Activated T-cell treated with anti-CD3 and anti-CD28 coated beads, Interleukin-2, amount 50 U/mL, for 72 hours (primary cell): ENCODE measurements at places on chromosomes 6 and 20. TPM values are rescaled to one million over a fixed set of nuclear protein-coding genes. Genes with fewer than 3 reads are reported as not detected.
A peak's percentile ranks its signal among the peaks of the same experiment; 100 is the strongest.

- H3K27ac ChIP-seq, result peak overlapping the region; percentile 98
- H3K27me3 ChIP-seq, result no peaks in the 10 kb centered on the region
- peak overlapping the region; percentile 100 for H3K4me3 ChIP-seq
- peaks cover 54% of the 10 kb centered on the region for H3K4me1 ChIP-seq
- peak; percentile 52 for DNase-seq
These were observed 827 bp downstream of the E2F3 start for GRCh38 chr6:20402342-20403069.

DNA sequence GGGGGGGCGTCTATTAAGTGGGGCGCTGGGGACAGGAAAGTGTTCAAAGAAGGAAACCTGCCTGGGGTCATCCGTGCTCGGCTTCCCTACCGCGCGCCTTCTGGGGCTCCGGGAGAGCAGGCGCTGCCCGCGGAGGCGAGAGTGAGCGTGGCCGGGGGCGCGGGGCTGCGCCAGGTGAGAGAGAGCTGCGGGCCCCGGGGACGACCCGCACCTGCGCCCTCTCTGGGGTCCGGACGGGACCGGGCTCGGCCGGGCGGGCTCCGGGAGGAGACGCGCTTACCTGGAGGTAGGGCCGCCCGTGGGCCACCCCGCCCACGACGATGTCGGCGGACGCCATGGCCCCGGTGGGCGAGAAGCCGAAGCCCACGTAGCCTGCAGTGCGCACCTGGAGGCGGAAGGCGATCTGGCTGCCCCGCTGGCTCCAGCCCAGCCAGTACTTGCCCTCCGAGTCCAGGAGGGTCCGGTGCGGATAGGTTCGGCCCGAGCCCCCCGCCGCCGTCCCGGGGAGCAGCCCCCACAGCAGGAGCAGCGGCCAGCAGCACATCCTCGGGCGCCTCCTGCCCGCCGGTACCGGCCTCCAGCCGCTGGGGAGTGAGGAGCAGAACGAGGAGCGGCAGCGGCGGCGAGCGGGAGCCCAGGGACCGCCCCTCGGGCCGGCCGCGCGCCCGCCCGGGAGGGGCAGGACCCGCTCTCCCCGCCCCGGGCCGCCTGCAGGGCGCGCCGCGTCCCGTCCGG, at the start of gene MOXD1:
Gene MOXD1 (minus strand): TSS at position 593 of the 735 bp plus-strand sequence. CDS start 49 bp downstream, at position 544.
- DNase-seq, result no peak
- peaks cover 83% of the 10 kb centered on the region for H3K27me3 ChIP-seq
- H3K4me1 ChIP-seq, result peaks cover 16% of the 10 kb centered on the region
- peak within 1 kb of the TSS; percentile 66 for H3K4me3 ChIP-seq

- no peaks in the 10 kb centered on the region for H3K36me3 ChIP-seq
- H3K27me3 ChIP-seq, result peaks cover 19% of the 10 kb centered on the region
- H3K4me3 ChIP-seq, result no peak overlapping the region
- DNase-seq, result no peak
These were observed 18.2 kb downstream of the FOXF2 start for GRCh38 chr6:1407499-1407990.

Gene PSMA7
- 220 TPM for total RNA-seq

DNA sequence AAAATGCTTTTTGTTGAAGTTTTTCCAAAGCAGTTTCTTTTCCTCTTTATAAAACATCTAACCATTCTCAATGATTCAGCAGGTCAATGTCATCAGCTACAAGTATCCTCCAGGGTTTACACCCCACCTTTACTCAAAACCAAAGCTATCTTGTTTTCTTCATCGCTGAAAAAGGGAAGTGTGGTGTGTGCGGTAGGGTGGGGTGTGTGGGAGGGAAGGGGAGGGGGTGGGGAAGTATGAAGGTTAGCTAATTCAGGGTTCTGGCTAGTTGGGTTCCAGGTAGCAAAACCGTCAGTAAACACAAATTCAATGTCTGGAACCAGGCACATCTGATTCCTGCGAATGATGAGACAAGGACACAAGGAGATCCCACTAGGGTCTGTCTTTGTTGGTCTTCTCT, 189.6 kb downstream of the GJA10 start:
- H3K4me1 ChIP-seq, result peaks cover 92% of the 10 kb centered on the region
- peak overlapping the region; percentile 55 for H3K4me3 ChIP-seq
- H3K36me3 ChIP-seq, result peaks cover 29% of the 10 kb centered on the region

Gene PKIB
- 2.0 TPM for total RNA-seq

- DNase-seq, result no peak
- H3K4me1 ChIP-seq, result no peaks in the 10 kb centered on the region
- no peaks in the 10 kb centered on the region for H3K36me3 ChIP-seq
- no peak overlapping the region for H3K27ac ChIP-seq
- no peak overlapping the region for H3K4me3 ChIP-seq
- peaks cover 6% of the 10 kb centered on the region for H3K27me3 ChIP-seq
These were observed 160.8 kb upstream of the PHACTR1 start for GRCh38 chr6:12555781-12556180.

DNA sequence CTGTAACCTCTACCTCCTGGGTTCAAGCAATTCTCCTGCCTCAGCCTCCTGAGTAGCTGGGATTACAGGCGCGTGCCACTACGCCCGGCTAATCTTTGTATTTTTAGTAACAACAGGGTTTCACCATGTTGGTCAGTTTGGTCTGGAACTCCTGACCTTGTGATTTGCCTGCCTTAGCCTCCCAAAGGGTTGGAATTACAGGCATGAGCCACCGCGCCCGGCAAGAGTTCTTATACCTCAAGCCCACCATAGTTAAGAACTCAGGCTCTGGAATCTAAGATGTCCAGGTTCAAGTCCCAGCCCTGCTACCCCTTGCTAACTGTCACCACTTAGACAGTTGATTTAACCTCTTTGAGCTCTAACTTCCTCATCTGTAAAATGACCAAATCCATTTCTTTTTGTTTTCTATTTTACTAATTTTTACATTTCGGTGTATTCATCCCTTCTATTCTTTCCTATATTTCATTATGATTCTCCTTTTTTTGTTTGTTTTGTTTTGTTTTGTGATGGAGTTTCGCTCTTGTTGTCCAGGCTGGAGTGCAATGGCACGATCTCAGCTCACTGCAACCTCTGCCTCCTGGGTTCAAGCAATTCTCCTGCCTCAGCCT, 104.8 kb upstream of the ZNF217 start:
- no peaks in the 10 kb centered on the region for H3K27me3 ChIP-seq
- H3K36me3 ChIP-seq, result no peaks in the 10 kb centered on the region
- H3K4me1 ChIP-seq, result peaks cover 19% of the 10 kb centered on the region
- no peak overlapping the region for H3K4me3 ChIP-seq
- H3K27ac ChIP-seq, result peak overlapping the region; percentile 13
- no peak for DNase-seq

Gene CBLN4
- total RNA-seq, result not detected

Gene LIME1
- total RNA-seq, result 21.1 TPM

DNA sequence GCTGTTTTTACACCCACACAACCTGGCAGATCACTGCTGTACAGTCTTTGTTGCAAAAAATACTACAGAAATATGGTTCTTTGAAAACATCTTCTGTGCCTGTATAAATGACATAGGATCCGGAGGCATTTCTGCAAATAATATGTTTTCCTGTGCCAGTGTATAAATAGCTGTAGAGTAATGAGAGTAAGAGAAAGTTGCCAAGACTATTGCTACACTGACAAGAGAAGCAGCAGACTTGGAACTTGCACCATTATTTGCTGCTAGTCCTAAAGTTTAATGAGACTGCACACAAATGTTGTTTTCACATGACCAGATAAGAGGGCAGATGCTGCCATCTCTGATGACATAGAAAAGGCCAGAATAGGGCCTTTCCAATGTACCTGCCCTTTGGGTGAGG, 50.0 kb upstream of the DTNBP1 start:
- H3K4me3 ChIP-seq, result no peak overlapping the region
- H3K4me1 ChIP-seq, result peaks cover 31% of the 10 kb centered on the region
- no peak overlapping the region for H3K27ac ChIP-seq
- peaks cover 12% of the 10 kb centered on the region for H3K27me3 ChIP-seq
- H3K36me3 ChIP-seq, result peaks cover 8% of the 10 kb centered on the region
- no peak for DNase-seq

DNA sequence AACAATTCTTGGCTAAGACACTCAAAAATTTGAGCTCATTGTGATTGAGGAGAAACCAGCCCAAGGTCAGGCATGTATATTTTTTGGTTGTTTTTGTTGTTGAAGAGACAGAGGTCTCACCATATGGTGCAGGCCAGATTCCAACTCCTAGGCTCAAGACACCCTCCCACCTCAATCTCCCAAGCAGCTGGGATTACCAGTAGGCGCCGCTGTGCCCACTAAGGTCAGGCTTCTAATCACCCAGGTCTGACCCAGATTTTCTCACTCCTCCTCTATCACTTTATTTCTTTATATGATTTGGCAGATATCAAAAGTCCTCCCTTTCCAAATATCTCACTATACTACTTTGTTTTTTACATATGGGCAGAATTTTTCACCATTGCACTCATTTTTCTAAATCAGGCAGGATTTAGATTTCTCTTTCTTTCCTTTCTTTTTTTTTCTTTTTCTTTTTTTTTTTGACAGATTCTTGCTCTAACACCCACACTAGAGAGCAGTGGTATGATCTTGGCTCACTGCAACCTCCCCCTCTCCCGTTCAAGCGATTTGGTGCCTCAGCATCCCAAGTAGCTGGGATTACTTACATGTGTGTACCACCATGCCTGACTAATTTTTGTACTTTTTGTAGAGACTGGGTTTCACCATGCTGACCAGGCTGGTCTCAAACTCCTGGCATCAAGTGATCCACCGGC, 1.7 kb upstream of the C6orf141 start:
- no peaks in the 10 kb centered on the region for H3K36me3 ChIP-seq
- H3K4me1 ChIP-seq, result peaks cover 21% of the 10 kb centered on the region
- H3K27me3 ChIP-seq, result peaks cover 48% of the 10 kb centered on the region

DNA sequence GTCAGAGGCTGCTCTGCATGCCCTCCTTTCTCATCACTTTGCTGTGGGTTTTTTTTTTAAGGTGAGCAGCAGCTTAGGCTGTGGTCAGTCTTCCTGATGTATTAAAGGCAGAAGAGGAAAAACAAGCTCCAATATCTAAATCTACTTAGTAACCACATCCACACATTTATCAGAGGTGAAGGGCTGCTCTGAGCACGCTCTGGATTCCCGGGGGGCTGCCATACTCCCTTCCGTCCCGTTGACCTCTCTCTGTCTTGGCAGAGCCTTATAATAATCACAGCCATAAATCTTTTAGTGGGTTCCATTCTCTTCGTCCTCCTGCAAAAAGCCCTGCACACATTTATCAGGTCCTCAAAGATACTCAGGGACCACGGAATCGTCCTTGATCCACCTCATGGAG, 2.7 kb upstream of the LEMD2 start:
- H3K27ac ChIP-seq, result no peak overlapping the region
- no peak for DNase-seq
- H3K36me3 ChIP-seq, result peaks cover 3% of the 10 kb centered on the region

GRCh38 chr6:10415617-10416480, 975 bp upstream of the TFAP2A start:
- no peak for DNase-seq
- peak overlapping the region; percentile 5 for H3K4me3 ChIP-seq
- H3K4me1 ChIP-seq, result peaks cover 67% of the 10 kb centered on the region
- peak overlapping the region; percentile 84 for H3K27ac ChIP-seq
- peaks cover 24% of the 10 kb centered on the region for H3K36me3 ChIP-seq

DNA sequence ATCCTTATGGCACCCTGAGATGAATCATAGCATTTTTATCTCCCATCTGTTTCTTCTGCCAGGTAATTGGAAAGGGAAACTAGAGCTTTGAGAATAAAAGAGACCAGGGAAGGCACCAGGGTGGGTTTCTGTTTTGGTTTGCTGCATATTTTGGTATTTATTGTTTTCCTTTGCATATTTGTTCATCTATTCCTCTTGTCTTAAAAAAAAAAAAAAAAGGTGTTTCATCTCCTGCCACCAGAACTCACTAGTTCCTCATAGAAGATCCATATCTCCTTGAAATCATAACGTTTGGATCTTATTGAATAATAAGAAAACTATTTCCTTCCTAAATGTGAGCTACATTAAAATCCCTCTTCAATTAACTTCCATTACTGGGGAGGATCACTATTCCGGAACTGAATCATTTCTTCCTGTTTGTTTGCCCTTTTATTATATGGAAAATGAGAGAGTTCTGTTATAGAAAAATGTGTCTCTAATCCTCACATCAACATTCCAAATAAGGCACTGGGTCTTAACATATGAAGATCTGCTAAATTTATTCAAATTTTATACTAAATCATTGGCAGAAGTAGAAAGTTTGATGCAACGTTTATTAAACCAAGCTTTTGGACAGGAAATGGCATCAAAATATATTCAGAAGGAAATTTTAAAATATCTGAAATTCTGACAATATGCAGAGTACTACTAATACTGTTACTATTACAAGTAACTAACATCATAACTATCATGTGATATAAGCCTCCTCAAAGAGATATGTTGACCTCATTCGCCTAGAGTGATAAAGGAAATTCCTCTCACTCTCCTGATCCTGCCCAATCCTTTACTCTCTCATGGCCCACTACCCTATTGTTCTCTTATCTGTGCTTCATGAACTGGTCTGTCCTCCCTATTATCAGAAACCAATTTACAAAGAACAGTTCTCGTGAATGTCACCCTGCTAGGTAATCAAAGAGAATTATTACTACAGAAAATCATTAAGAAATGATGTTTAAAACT, 229.4 kb upstream of the RSPO3 start:
- no peaks in the 10 kb centered on the region for H3K27me3 ChIP-seq
- H3K27ac ChIP-seq, result no peak overlapping the region
- no peaks in the 10 kb centered on the region for H3K4me1 ChIP-seq
- no peak for DNase-seq
- H3K36me3 ChIP-seq, result no peaks in the 10 kb centered on the region

Gene PRR18
- not detected for total RNA-seq

Gene KCNK15
- total RNA-seq, result 0.48 TPM

GRCh38 chr6:105739764-105740163, 336.9 kb upstream of the PREP start:
- no peak overlapping the region for H3K27ac ChIP-seq
- no peak for DNase-seq
- H3K4me3 ChIP-seq, result no peak overlapping the region
- no peaks in the 10 kb centered on the region for H3K36me3 ChIP-seq
- H3K4me1 ChIP-seq, result peaks cover 12% of the 10 kb centered on the region
- H3K27me3 ChIP-seq, result peaks cover 15% of the 10 kb centered on the region

Gene CFB
- 1.1 TPM for total RNA-seq

DNA sequence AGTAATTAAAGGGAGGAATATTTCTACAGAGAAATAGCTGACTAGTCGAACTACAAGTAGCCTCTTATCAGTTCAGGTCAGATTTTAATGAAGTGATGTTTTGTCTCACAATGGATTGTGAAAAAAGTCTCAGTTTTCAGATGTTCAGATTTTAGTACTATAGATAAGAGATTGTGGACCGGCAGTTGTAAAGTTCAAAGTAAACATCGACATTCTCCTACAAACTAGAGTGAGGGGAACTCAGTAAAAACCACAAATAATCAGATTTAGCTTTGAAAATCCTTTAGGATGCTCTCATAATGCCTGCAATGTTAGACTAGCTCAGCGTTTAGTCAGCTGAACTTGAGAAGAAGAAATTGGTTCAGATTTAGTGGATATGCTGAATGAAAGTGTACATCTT, 39.9 kb downstream of the RCAN2 start:
- DNase-seq, result no peak
- no peak overlapping the region for H3K27ac ChIP-seq
- no peaks in the 10 kb centered on the region for H3K36me3 ChIP-seq
- peaks cover 5% of the 10 kb centered on the region for H3K27me3 ChIP-seq

Gene SLC35D3
- not detected for total RNA-seq

Gene MYO6
- total RNA-seq, result 6.6 TPM

Gene ANGPT4
- total RNA-seq, result not detected

Gene MATN4
- 5.1 TPM for total RNA-seq
